ENCODE measurements at places on chromosomes 7 and 10.

GRCh38 chr7:127655720-127656119, 3.7 kb downstream of the SND1 start:
- no peak for DNase-seq

DNA sequence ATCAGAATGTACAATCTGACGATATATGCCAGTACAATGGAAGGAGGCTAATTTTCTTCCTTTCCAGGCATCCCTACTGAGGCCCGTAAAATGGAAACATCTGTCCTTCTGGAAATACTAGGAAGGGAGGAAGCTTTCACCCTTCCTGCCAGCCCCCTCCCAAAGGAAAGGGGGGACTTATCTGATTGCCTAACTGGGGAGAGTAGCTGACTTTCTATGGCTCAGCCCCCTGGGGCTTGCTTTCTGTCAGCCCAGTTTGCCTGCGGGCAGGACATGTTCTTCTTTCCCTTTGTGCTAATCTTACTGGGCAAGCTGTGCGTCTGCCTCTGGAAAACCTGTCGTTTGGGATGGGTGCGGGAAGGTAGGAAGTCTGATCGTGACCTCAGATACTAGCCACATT, 508.9 kb downstream of the SUGCT start:
- no peak for DNase-seq

GRCh38 chr7:42476255-42476654, 239.2 kb upstream of the GLI3 start:
- DNase-seq: no peak

GRCh38 chr7:54664235-54665228, 94.5 kb downstream of the SEC61G start:
- DNase-seq: peak; percentile 48

DNA sequence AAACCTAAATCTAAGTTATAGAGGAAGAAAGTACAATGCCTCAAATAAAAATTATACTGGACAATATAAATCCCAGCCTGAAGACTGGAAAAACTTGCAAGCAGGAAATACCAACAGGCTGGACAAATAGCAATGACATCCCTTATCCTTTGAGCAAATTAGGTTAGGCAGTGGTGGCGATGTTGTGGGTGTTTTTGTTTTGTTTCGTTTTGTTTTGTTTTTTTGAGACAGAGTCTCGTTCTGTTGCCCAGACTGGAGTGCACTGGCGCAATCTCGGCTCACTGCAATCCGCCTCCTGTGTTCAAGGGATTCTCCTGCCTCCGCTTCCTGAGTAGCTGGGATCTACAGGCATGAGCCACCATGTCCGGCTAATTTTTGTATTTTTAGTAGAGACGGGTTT, 57.3 kb upstream of the TES start:
- DNase-seq: no peak

All from psoas muscle (tissue), 8 donors.